SHP77 treated with DMSO at 0.1 percent for 48 hours (cell line): ENCODE measurements at places on chromosomes 1 and 21.

- no peak for DNase-seq
These were observed 157.1 kb downstream of the PTPRU start for GRCh38 chr1:29393451-29393826.

- DNase-seq: no peak
These were observed 15.6 kb downstream of the RPS27 start for GRCh38 chr1:154006136-154006535.

DNA sequence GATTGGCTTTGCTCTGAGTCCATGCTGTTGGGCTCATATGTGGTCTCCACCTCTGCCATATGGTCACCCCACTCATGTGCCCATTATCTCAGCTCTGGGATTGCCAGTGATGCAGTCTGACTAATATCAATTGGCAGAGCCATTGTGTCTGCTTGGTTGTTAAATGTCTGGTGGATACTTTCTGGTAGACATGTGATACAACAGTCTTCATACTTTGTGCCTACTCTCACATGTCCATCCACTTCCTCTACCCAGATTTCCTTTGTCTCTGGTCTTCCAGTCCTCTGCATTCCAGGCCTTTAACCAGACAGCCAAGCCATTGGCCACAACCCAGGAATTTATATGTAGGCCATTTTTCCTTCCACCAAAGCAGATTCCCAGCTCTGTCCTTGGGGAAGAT, 30.8 kb upstream of the DIPK1A start:
- no peak for DNase-seq

GRCh38 chr1:179586107-179586823, 5.4 kb upstream of the TDRD5 start:
- peak; percentile 65 for DNase-seq

GRCh38 chr1:10398734-10399443, at the start of gene PGD:
PGD (plus strand) TSS chr1:10399064; CDS start chr1:10399118, 54 bp downstream.
- DNase-seq: peak; percentile 92

DNA sequence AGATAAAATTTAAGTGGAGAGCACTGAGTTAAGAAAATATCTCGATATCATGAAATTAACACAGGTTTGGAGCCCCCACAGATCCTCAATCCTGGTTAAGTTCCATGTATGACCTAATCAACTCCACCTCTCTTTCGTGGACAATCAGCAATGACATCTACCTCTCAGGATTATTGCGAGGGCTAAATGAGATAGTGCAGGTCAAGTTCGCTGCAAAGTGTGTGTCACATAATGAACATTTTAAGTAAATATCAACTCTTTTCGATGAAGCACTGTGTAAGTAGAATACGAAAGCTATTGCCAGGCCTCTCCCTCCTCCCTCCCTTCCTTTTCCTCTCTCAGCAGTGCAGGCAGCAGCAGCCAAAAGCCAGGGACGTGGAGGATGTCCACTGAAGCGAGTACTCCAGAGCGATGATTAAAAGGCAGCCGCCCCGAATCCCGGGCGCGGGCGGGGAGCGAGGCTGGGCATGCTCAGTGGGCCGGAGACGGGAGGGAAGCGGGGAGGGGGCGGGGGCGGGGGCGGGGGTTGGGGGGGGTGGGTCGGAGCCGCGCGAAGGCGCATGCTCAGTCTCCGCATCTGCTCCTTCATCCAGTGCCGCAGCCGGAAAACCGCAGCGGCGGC, at the start of gene CAMSAP2:
Gene CAMSAP2, plus strand, starts transcription at position 567 of the 622 bp plus-strand sequence. CDS start 935 bp downstream, outside the sequence.
- peak; percentile 70 for DNase-seq

GRCh38 chr1:89298461-89298860, 25.8 kb upstream of the GBP5 start:
- DNase-seq: no peak

GRCh38 chr1:115115521-115116161, 26.3 kb upstream of the TSPAN2 start:
- DNase-seq: no peak

DNA sequence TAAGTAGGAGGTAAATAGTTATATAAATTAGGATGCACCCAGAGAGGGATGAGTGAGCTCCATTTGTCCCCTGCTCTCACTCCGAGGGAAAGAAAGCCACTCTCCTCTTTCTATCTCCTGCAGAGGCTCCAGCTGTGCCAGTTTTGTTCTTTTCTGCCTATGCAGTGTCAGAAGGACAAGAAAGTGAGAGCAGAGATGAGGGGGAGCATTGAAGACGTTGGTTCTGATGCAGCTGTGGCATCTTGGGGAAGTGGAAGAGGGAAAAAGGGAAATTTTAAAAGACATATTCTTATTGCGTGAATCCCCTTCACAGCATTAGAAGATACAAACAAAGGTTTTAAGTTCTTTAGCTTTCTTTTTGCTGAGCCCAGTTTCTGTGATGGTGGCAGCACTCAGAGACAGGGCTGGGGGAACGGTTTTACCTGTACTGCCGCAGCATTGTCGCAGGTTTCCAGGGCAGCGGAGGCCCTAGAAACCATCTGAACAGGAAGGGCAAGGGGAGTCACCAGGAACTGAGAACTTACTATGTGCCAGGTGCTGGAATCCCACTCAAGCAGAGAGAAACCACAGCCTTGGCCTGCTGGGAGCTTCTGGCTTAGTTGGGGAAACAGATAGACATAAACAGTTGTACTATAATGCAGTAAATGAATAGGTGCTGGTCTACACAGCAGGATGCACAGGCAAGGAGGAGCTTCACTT, 44.9 kb upstream of the USP24 start:
- no peak for DNase-seq

DNA sequence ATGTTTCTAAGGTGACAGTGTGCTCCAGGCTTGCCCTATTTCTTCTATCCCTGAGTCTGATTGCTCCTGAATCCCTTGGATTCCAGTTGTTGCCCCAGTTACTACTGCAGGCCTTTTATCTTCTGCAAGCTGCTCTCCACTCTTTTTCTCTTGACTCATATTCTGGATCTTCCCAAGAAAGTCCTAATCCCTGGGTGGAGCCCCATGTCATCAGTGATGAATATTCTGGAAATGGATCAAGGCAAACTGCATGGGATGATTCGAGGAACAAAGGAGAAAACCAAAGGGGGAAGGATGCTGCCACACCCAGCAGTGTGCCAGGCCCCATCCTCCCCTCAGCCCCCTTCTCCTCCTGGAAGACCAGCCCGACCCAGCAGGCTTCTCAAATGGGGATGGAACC, 63.3 kb upstream of the ATP2B4 start:
- DNase-seq: no peak

GRCh38 chr1:233151861-233152260, 143.7 kb downstream of the PCNX2 start:
- no peak for DNase-seq

GRCh38 chr1:94351481-94351880, 66.7 kb upstream of the ABCD3 start:
- no peak for DNase-seq

DNA sequence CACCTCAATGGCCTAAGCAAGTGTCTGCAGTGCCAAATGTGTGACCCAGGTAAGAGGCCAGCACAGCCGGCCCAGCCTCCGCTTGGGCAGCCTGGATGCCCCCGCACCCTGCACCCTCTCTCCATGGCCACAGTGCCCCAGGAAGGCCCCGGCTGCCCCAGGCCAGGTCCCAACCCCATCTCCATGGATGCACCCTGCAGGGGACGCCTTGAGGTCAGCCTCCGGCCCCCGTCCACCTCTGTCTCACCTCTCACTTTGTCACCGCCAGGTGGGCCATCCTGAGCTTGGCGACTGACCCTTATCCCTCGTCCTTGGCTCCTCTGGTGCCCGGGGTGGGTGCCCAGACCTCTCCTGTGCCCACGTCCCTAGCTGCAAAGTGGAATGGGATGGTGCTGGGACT, 2.2 kb downstream of the TNFRSF14 start:
- no peak for DNase-seq

GRCh38 chr1:153658400-153659174, at the start of gene SNAPIN:
SNAPIN (plus strand) TSS chr1:153658703; CDS start chr1:153658744, 41 bp downstream.
- DNase-seq: peak; percentile 96

- DNase-seq: no peak
These were observed 111.7 kb upstream of the COA6 start for GRCh38 chr1:234261545-234261944.

DNA sequence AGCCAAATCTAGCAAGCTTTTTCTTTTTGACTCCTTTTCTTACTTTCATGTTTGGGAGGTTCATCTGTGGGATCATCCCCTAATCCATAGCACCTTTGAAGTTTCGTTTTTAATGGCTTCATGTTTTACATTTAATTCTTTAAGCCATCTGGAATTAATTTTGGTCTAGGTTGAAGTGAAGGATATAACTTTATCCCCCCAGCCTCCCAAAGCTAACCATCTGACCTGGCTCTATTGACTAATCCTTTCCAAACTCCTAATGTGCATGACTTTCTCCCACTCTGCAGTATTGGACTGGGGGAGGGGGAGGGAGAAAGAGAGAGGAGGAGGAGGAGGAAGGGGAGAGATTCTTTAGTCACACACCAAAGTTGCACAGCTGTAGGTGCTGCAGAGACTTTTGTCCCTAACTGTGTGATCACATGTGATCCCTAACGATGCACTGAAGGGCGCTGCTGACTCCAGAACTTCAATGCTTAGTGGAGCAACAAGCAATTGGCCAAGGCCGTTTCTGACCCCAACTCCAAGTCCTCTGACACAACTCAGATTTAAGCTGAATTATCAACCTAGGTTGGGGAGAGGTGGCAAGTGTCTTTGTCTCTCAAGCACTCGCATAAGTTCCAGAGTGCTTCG, 191.6 kb downstream of the HUNK start:
- no peak for DNase-seq

DNA sequence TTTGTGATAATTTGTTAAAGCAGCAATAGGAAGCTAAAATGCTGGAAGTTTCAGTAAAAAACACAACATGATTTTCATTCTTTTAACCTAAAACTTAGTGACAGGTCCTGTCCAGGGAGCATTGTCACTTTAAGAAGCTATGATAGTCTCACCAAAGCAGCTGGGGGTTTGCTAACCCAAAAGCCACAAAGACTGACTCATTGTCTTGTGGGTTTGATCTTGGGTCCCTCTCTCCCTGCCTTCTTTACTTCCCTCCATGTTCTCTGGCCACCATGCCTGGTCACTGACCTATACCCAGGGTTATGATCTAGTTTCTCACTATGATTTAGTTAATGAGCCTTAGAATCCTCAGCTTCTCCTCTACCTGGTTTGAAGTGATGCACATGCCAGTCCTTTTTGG, 213.5 kb upstream of the PTGFR start:
- DNase-seq: no peak
